ENCODE measurements at places on chromosomes 3 and 15.
A peak's percentile ranks its signal among the peaks of the same experiment; 100 is the strongest.

DNA sequence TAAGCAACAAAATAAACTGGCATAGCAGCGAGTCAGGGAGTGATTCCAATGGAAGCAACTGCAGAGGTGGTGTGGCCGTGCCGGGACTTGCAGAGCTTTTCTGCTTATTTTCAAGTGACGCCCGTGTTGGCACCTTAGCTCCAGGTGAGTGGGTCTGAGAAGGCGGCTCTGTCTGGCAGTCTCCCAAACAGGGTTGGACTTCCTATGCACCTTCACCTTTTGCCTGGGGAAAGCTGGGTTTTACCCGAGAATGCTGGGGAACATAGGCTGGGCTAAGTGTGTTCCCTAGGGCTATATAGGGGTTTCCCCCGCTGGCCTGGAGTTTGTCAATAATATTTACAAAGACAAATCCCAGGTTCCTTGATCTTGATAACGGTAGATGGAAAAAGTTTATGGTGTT, 179.9 kb upstream of the TBL1XR1 start:
- no peak for DNase-seq

GRCh38 chr3:79822076-79822475, 54.3 kb upstream of the ROBO1 start:
- no peak for DNase-seq

DNA sequence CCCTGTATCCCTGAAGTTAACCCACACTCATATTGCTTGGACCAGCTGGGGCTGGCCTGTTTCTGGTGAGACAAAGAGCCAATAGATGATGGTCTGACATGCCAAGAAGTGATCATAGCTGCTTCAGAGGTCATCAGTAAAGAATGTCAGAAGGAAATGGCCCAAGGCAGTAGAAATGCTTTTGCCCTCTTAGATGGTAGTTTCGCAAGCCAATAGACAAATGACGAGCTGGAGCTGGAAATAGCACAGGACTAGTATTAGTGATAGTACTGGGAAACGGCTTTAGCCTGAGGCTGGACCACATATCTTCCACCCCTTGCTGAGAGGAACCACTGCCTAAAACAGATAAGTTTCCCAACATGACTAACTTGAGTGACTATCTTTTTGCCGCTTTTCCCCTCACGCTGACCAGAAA, 176.1 kb upstream of the THBS1 start:
- no peak for DNase-seq

GRCh38 chr15:60539016-60539415, 60.1 kb upstream of the ICE2 start:
- no peak for DNase-seq

GRCh38 chr15:73950831-73951561, 24.7 kb downstream of the LOXL1 start:
- peak; percentile 97 for DNase-seq

- DNase-seq: no peak
Observed at GRCh38 chr15:55276324-55276723, 13.3 kb downstream of the RAB27A start.

- no peak for DNase-seq
Observed at GRCh38 chr3:94308767-94309166, 245.9 kb downstream of the NSUN3 start.

GRCh38 chr3:102290241-102290640, 144.6 kb upstream of the ZPLD1 start:
- DNase-seq: no peak

DNA sequence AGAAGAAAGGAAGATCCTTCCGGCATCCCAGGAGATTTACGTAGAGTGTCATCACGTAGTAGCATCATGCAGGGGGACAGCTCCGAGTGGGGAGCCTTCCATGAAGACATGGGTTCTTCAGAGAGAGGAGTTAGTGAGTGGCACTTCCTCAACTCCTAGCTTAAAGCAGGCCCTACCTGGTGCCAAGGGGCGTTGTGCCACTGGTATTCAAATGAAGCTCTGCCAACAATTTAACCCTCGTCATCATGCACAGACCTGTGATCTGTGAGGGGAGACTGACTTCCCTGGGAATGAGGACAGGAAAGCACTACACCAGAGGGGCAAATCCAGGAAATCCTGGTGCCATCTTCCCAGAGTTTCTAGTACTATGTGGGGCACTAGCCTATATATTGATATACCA, 59.0 kb downstream of the TMEM266 start:
- DNase-seq: no peak

GRCh38 chr15:80183886-80184285, 31.1 kb downstream of the FAH start:
- peak; percentile 65 for DNase-seq

DNA sequence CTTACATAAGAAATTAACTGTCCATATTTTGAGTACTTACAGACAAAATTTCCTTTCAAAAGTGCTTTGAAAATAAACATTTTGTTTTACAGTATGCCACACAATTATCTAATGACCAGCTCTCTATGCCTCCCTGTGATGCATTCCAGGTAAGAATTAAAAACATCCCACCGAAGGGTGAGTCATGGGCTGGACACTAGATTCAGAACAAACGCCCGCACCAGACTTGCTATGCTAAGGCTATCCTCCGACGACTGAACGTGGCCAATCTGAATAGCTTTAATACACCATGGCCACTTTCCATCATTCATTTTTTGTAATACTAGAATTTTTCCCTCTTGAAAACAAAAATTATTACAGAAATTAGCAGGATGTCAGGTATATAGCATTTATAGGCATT, 139.8 kb upstream of the TNIK start:
- no peak for DNase-seq

DNA sequence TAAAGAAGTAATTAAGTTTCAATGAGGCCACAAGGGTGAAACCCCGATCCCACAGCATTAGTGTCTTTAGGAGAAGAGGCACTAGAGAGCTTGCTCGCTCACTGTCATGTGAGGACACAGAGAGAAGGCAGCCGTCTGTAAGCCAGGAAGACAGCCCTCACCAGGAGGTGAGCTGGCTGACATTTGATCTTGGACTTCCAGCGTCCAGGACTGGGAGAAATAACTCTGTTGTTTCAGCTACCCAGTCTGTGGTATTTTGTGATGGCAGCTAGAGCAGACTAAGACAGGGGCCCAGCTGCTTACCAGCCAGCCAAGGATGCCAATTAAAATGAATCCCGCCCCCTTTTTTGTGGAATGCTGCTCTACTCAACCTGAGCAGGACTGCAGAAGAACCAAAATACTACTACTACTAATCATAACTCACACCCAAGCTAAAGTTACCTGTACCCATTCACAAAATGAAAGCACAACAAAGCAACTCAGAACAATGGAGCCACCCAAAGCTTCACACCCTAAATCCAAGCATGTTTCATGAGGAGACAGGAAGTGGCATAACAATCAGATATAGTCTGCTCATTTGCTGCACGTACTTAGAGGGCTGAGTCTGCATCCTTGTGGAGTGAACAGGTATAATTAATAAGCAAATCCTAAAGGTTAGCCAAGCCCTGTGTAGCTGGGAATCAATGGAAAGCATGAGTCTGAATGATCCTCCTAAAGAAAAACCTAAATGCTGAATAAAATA, 35.6 kb upstream of the RHCG start:
- DNase-seq: no peak

DNA sequence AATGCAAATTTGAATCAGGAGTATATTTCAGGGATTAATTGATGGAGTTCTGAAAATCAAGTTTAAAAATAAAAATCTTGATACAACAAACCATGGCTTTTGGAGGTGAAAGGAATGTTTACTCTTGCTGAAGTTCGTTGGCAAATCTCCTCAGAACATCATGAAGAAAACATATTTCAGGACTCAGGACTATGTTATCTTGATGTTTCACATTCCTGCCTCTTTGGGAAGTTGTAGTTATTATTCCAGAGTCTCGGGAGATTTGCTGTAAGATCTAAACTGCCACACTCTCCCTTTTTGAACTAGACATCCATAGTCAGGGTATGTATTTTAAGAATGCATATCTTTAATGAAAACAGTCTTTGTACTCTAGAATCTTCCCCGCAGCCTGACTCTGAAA, 271.2 kb downstream of the RBMS3 start:
- DNase-seq: no peak

DNA sequence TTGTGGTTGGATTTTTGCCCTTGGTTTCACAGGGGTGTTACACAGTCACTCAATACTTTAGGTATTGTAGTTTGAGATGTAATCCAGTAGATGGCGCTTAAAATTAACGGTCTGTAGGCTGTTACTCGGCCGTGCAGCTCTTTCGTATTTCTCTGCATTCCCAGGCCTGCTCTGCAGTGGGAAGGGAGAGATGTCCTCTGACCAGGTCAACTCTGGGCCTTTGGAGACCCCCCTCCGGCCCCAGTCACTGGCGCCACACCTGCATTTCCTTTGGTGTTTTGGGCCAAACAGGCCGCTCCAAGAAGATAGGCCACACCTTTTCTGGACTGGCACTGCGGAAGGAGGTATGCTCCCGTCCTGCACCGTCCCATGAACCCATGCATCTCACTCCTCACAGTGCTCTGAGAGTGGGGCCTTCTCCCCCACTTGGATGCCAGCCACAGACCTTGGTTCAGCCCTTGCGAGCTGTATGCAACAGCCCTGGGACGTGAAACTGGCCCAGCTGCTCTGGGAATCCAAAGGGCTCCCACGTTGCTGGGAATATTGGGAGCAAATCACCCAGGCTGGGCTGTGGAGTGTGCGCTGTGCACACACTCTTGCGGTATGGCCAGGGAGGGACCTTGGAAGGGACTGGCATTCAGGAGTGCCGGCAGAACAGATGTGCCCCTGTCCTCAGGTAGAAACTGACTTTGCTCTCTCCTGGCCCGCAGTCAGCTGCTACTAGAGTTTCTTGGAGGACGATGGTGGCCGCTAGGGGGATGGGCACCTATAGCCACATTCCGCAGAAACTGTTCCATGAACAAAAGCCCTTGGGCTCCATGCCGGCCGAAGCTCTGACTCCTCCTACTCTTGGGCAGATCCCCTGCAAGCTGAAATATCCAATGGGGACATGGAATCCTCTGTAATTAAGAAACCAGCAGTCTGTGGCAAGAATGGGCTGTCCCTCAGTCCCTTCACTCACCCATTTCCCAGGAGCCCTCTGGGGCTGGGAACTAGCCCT, 410.5 kb upstream of the CADM2 start:
- no peak for DNase-seq

Data from H7 (cell line).